ENCODE measurements at places on chromosomes 1 and 21.

- H3K4me1 ChIP-seq = peaks cover 48% of the 10 kb centered on the region
- H3K27ac ChIP-seq = no peak overlapping the region
- H3K27me3 ChIP-seq = no peaks in the 10 kb centered on the region
- peak; percentile 39 for DNase-seq
Observed at GRCh38 chr21:42062236-42063022, 8.7 kb upstream of the UMODL1 start.

DNA sequence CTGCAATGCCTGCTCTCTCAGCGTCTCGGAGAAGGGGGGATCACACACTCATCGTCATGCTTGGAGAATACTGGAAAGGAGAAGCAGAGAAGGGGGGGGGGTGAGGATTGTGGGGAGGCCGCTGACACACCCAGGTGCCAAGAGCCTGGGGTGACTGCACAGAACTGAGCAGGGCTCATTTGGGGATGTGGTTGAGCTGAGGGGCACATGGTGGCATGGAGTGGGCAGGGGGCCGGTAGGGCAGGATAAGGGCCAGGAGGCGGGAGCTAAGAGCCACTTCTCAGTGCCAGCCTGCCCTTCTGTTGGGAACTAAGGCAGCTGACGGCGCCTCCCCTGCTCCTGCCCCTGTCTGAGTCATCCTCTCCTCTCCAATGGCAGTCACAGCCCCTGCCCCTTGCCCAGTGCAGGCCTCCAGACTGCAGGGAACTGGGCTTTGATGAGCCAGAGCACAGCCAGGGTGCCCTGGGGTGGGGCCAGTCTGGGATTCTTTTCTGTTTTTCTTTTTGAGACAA lies 27.2 kb downstream of the MRPL37 start:
- peaks cover 61% of the 10 kb centered on the region for H3K36me3 ChIP-seq
- H3K4me1 ChIP-seq = peaks cover 31% of the 10 kb centered on the region
- no peak for DNase-seq
- H3K27ac ChIP-seq = no peak overlapping the region

DNA sequence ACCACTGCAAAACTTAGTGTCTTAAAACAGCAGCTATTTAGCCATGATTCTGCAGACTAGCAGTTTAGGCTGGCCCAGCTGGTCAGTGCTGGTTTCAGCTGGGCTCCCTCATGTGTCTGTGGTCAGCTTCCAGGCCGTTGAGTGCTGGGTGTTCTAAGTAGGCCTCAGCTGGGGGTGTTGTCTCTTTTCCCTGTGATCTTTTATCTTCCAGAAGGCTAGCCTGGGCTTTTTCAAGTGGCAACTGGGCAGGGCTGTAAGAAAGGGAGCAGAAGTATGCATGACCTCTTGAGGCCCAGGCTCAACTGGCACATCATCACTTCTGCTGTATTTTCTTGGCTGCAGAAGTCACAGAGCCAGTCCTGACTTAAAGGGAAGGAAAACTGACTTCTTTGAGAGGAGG lies 136.1 kb downstream of the KIF26B start:
- no peak for DNase-seq
- H3K36me3 ChIP-seq = no peaks in the 10 kb centered on the region
- H3K4me1 ChIP-seq = no peaks in the 10 kb centered on the region
- H3K27me3 ChIP-seq = no peaks in the 10 kb centered on the region
- H3K27ac ChIP-seq = no peak overlapping the region

GRCh38 chr1:39494671-39495410 lies 3.4 kb downstream of the BMP8A start:
- H3K4me1 ChIP-seq = peaks cover 4% of the 10 kb centered on the region
- no peak overlapping the region for H3K4me3 ChIP-seq
- no peaks in the 10 kb centered on the region for H3K36me3 ChIP-seq
- H3K27ac ChIP-seq = no peak overlapping the region
- no peak for DNase-seq
- H3K27me3 ChIP-seq = no peaks in the 10 kb centered on the region

- no peaks in the 10 kb centered on the region for H3K36me3 ChIP-seq
- H3K4me1 ChIP-seq = no peaks in the 10 kb centered on the region
- no peak for DNase-seq
- no peak overlapping the region for H3K4me3 ChIP-seq
- no peak overlapping the region for H3K27ac ChIP-seq
- no peaks in the 10 kb centered on the region for H3K27me3 ChIP-seq
Observed at GRCh38 chr1:103516693-103517092, 8.8 kb upstream of the RNPC3 start.

DNA sequence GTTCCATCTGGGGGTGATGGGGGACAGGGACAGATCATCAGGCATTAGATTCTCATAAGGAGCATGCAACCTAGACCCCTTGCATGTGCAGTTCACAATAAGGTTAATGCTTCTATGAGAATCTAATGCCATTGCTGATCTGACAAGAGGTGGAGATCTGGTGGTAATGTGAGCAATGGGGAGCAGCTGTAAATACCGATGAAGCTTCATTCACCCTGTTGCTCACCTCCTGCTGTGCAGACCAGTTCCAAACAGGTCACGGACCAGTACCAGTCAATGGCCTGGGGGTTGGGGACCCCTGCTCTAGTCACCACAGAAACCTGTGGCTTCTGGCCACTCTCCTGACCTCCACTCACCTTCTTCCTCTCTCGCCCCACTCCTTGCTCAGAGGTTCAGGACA lies 229.9 kb downstream of the PTPRU start:
- no peak overlapping the region for H3K27ac ChIP-seq
- no peaks in the 10 kb centered on the region for H3K4me1 ChIP-seq
- H3K36me3 ChIP-seq = no peaks in the 10 kb centered on the region
- peaks cover 12% of the 10 kb centered on the region for H3K27me3 ChIP-seq
- H3K4me3 ChIP-seq = no peak overlapping the region

DNA sequence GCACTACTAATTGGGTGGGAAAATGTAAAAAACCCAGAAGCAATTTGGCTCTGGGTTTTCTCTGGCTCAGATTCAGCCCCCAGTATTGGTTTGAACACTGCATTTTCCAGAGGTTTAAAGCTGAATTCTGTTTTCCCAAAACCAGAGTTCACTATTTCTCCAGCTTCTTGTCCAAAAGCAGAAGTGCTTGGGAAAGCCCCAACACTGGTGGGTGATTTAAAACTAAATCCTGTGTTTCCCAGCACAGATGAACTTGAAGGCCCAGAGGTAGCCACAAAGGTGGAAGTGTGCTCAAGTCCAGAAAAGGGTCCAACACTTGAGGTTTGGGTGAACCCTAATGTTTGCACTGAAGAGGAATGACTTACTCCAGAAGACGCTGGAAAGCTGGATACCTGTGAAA lies 678 bp downstream of the MCM3AP start:
- peaks cover 36% of the 10 kb centered on the region for H3K4me1 ChIP-seq
- H3K27ac ChIP-seq = peak overlapping the region; percentile 98
- no peak for DNase-seq
- peak overlapping the region; percentile 94 for H3K4me3 ChIP-seq
- H3K36me3 ChIP-seq = peaks cover 3% of the 10 kb centered on the region

- no peaks in the 10 kb centered on the region for H3K36me3 ChIP-seq
- no peak overlapping the region for H3K4me3 ChIP-seq
- DNase-seq = no peak
- H3K27ac ChIP-seq = no peak overlapping the region
- no peaks in the 10 kb centered on the region for H3K27me3 ChIP-seq
Observed at GRCh38 chr1:246126580-246126979, 380.5 kb downstream of the SMYD3 start.

DNA sequence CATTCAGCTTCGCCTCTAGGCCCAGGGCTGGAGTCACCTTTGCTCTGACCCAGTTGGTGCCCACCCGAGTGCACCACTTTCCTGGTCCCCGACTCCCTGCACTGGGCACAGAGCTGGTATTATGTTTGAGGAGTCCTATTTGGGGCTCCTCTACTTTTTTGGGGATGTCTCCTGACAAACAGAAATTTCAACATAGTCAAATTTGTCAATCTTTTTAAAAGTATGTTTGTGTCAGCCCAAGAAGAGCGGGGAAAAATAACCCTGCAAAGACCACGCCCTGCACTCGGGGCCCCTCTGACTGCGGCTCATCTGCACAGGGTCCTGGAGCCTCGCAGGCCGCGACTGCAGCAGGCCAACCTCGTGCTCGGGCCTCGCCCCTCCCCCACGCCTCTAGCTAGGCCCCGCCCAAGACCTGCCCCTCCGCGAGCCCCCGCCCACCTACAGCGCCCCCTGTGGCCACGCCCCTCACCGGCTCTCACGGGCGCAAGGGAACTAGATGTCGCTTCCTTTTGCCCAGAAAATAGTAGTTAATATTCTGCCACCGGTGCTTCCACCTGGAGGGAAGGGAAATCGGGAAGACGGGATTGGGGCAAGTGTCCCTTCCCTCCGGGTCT lies 11.4 kb downstream of the FAM229A start:
- DNase-seq = no peak
- peaks cover 16% of the 10 kb centered on the region for H3K4me1 ChIP-seq
- no peaks in the 10 kb centered on the region for H3K27me3 ChIP-seq
- H3K36me3 ChIP-seq = no peaks in the 10 kb centered on the region

DNA sequence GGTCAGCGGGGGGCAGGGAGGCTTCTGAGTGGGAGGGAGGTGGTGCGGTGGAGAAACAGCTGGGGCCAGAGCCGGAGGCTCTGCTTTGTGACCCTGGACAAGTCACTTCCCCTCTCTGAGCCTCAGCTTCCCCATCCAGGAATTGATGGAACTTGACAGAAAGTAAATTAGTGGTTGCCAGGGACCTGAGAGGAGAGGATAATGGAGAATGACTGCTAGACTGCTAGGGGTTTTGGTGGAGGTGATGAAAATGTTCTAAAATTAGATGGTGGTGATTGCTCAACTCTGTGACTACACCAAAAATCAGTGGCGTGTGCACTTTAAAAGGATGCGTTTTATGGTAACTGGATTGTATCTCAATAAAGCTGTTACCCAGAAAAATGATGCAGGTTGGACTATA lies 100.9 kb downstream of the ARHGEF10L start:
- H3K4me1 ChIP-seq = no peaks in the 10 kb centered on the region
- no peaks in the 10 kb centered on the region for H3K27me3 ChIP-seq
- peaks cover 43% of the 10 kb centered on the region for H3K36me3 ChIP-seq
- DNase-seq = no peak
- no peak overlapping the region for H3K27ac ChIP-seq
- no peak overlapping the region for H3K4me3 ChIP-seq
